ENCODE measurements at places on chromosomes 1 and 21.

- no peak for DNase-seq
Observed at GRCh38 chr1:210301615-210302000, 27.1 kb upstream of the HHAT start.

DNA sequence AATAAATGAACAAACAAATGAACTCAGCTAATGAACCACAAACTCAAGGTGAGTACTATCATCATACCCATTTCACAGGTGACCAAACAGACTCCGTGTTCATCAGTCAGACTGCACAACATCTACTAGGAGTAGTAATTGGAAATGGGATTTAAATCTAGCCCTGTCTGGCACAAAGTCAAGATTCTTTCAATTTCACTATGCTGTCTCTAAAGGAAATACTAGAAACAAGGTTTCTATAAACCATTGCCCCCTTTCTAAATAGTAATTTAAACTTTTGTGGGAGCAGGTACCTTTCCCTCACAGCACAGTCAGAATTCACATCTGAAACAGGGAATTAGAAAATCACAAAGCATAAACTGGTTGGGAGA lies 160.3 kb downstream of the TGFBR3 start:
- DNase-seq: no peak

GRCh38 chr1:91866425-91866824 lies 19.5 kb downstream of the TGFBR3 start:
- no peak for DNase-seq

DNA sequence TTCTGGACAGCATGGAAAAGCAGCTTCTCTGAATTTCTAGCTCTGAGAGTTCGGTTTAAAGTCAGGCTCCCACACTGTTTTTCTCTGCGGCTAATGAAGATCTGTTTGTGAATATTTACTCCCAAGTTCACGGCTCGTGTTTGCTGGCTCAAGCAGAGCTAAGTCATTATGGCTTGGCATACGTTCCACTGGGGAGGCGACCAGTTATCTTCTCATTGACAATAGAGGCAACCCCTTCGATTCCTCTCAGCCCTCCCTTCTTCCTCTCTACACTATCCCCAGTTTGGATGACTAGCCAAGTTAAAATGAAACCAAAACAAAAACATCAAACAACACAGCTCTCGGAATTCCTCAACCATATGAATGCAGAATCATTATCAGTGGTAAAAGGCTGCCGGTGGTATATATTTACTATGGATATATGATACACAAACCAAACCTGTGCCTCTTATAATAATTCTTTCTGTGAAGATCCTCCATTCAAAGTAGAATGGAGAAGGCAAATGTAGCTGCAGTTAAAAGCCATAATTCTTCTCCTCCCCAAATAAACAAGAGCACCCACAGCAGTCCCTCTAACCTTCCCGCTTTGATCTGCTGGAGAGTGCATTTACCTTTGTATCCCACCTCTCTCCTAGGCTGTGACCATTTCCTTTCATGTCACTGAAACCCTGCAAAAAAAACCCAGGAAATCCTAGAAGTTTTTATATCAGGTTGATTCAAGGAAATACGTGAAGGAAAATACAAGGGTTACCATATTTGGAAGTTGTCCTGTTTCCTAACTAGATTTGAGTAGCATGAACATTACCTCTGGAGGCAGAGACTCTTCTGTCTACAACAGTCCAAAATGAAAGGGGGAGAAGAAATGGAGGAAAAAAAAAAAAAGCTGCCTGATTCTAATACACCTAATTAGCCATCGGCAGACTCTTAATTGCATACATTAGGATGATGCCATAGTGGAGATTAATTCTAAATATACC lies 108.3 kb upstream of the USH2A start:
- DNase-seq: peak; percentile 6

GRCh38 chr1:16900751-16901150 lies 5.0 kb downstream of the RNU1-2 start:
- no peak for DNase-seq

DNA sequence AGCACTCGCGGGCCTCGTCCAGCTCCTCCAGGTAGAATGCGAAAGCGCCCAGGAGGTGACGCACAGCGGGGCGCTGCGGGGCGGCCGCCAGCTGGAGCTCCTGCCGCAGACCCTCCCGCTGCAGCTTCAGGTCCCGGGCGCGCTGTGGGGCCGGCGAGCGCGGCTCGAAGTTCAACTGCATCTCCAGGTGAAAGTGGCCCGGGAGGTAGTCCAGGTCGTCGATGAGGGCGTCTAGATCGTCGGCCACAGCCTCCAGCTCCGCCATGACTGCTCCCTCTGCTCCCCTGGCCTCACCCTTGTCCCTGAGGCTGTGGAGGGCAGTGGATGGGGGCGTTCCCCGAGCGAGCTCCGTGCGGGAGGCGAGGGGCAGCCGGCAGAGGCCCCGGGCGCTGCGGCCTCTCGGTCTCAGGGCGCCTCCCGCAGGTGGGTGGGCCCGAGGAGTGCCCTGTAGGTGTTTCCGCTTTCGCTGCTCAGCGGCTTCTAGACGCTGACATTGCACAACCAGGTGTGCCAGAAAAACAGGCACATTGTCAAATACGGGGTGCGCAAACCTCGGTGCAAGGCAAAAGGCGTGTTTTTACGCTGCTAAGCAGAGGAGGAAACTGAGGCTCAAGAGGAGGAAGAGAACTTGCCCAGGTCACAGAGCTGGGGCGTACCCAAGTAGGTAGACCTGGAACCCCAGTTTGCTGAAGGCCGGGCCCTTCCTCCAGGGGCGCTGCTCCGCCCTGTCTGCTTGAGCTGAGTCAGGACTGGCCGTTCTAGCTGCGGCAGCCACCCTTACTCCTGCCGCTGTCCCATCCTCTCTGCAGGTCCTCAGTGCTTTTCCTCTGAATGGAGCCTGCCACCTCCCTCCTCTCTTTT lies at the start of gene TTC22:
Gene TTC22, minus strand, starts transcription at position 425 of the 861 bp plus-strand sequence. Its CDS starts 160 bp downstream, at position 265.
- DNase-seq: no peak

DNA sequence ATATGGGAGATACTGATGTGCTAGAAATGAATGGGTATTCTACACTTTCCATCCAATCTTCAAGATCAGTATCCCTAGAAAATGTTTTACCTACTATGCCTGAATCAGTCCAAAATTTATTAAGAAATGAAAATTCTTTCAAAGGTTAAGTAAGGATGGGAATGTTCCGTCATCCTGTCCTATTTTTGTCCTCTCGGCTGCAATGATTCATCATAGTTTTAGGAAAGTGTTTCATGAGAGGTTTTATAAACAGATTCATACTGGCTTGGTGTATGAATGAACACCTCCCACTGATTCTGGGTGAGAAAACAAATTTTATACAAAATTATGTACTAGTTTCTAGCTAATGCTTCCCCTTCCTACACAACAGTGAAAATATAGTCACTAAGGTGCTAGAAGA lies 504.6 kb upstream of the NR5A2 start:
- no peak for DNase-seq

- DNase-seq: no peak
Observed at GRCh38 chr1:224368409-224368808, 11.7 kb downstream of the CNIH4 start.

GRCh38 chr1:4010814-4011605 lies 110.9 kb upstream of the C1orf174 start:
- DNase-seq: no peak

DNA sequence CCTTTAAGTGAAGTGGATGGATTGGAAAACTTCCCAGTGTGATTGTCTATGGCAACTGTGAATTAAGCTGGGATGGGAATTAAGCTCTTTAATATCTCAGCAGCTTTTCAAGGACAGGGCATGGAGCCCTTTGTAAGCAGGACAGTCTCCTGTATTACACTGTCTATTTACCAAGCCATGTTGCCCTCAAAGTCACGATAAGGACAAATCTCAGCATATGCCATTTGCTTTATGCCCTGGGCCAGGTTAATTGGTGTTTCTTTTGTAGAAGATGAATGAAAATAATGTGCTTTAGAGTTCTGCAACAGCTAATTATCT lies 17.6 kb downstream of the UTP25 start:
- DNase-seq: no peak

DNA sequence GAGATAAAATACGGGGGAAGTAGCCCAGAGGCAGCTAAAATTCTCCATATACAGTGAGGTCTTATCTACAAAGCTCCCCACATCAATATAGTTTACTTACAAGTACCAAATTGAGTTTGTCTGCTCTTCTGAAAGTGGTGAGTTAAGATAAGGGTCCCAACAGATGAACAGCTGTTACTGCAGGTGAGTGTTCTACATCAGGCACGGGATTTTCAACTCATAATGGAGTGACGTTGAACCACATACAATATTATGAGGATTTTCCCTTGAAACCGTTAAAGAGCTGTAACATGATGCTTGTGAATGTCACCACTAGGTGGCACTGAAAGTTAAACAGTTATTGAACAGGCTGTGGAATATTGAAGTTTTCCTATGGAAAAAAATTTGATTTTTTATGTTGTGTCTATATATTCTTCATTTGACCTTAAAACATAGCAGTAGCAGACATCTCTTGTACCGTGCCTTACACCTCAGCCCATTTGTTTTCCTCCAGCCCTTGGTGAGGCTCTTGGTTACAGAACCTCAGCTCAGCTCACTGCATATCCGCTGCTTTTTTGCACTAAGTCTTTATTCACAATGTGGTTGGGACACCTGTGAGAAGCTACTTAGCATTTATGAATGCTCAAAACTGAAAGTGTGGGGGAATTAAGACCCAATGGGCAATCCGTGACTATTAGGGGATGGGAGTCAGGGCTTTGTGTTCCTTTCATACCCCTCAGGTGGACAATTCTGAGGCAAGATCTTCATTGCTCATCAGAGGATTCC lies 23.2 kb downstream of the CD1D start:
- peak; percentile 40 for DNase-seq

GRCh38 chr1:204435381-204435831 lies 23.8 kb upstream of the PPP1R15B start:
- no peak for DNase-seq

DNA sequence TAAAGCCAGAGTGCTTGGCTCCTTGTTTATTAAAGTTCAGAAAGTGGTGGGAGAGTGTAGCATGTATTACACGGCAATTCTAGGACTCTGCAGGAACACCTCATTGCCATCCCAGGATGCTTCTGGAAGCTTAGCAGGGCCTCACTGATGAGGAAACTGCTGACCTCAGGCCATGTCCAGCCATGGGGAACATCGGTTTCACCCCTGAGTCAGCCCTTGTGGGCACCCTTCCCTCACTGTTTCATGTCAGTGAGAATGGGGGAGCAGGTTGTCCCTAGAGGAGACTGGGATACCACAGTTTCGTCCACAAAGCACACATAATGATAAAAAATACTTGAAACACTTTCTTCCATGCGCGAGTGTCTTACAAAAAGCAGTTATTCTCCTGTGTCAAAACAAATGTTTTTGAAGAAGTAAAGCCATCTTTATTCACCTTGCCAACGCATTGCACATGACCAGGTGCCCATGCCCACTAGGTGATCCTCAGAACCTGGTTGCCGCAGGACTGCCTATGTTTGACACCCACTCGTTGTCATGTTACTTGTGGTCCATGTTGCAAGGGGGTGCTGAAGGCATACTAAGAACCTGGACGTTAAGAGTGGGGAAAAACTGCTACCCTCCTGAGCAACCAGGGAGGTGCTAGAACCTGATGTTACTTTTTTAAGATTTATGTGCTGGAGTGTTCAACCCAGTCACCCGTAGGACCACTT lies 41.2 kb upstream of the TTC22 start:
- DNase-seq: no peak

DNA sequence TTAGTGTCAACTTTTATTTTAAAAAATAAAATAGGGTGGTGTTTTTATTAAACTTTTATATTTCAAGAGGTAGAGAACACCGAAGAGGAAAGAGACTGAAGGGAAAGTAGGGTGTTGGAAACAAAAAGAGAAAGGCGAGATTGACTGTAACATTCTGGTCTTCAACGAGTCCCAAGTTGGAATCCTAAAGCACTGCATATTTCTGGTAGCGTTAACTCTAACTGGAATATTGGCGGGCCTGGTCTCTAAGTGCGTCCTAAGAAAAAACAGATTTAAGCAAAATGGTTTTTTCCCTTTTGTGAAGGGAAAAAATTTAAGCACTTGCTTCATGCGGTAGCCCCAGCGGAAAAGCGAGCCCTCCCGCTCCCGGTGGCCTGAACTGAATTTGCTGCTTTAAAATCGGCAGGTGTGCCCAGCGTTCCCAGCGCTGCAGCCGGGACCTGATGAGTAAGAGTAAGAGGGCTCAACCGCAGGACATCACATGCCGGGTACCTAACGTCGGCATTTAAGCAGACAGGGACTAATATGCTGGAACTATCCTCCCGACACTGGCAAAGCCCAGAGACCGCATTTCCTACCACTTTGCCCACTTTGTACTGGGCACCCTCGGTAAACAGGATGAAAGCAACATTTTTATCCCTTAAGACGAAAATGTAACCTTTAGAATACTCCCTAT lies 30.5 kb upstream of the NFIA start:
- no peak for DNase-seq

- no peak for DNase-seq
Observed at GRCh38 chr1:147781056-147781471, 20.7 kb upstream of the GJA5 start.

GRCh38 chr1:110343249-110343648 lies 4.1 kb downstream of the RBM15 start:
- no peak for DNase-seq

DNA sequence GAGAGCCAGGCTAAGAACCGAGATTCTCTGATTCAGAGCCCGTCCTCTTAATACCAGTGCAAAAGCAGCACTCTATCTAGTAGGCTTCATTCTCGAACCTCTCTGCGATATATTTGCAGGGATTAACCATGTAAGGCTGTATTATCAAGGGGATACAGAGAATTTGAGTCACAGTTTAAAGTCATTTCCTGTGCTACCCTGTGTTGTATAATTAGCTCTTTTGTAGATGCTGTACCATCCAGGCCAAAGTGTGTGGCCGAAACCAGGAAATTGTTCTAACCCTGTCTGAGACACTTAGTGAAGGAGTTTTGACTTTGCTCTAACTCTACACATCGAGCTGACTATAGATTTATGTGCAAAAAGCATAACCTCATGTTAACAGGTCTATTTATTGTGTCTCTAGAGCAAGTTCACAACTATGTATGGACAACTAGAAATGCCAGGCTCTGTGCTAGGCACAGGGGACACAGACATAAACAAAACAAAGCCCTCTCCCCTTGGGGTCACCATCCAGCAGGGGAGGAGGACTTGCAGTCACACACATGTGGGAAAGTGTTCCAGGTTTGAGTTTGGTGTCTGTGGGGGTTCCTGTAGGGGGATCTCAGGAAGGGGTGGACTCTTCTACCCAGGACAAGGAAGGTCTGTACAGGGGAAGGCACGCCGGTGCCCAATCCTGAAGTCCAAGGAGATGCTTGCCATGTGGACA lies 182.2 kb downstream of the DHRS3 start:
- DNase-seq: no peak

- no peak for DNase-seq
Observed at GRCh38 chr21:41803316-41803715, 36.5 kb upstream of the RIPK4 start.

Data from NCI-H748 treated with DMSO at 0.1 percent for 48 hours (cell line).